ENCODE measurements at places on chromosomes 2 and 18.
A peak's percentile ranks its signal among the peaks of the same experiment; 100 is the strongest.

DNA sequence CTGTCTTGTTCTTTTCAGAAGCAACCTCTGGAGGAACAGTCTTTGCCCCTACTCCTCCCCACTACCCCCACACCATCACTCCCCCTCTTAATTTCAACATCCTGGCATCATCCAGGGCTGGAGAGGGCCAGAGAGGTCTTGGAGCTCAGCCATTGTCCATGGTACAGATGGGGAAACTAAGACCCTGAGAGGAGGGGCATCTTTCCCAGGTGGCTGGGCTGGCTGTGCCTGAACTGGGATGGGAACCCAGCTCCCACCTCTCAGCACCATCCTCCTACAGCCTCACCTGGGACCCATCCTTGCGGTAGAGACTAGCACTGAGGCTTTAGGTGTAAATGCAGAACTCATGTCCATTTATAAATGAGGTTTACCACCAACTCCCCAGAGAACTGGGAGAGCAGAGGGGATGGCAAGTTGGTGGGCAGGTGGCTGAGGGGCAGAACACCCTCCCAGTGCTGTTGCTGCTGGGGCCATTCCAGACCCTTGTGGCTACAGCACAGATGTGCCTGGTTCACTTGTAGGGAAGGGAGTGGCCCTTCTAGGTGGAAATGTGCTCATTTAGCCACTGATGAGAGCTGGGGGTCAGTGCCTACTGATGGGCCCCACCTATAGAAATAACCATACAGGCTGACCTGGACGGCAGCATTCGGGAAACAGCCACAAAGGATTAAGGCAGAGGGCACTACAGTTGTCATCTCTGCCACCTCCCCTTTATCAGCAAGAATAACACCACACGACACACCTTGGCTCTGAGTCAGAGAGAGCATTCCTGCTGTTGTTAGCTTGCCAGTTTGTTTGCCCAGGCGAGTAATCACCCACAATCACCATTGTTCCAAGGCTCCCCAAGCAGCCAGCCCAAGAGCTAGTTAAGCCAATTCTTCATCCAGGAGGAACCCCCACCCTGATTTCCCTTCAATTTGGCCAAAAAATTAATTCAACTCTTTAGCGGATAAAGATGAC lies 2.1 kb downstream of the MLPH start:
- DNase-seq: peak; percentile 42

GRCh38 chr2:84280873-84281272 lies 178.2 kb downstream of the SUCLG1 start:
- no peak for DNase-seq

GRCh38 chr2:136016836-136017235 lies 31.4 kb upstream of the DARS1 start:
- no peak for DNase-seq

DNA sequence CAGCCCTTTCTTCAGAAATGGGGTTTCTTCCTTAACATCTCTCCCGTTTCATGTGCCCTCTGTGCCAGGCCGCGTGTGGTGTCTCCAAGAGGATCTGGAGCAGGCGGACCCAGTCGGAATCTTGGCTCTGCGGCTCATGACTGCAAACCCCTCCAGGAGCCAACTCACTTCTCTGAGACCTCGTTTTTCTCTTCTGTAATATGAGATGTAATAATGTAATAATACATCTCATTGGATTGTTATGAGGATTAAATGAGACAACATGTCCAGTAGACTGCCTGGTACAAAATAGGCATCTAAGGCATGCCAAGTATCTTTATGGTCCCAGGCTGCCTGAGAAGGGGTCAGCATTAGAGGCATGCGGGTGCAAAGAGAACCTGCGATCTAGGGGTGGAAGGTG lies 221.3 kb upstream of the REV1 start:
- DNase-seq: no peak

- no peak for DNase-seq
Measured at GRCh38 chr2:155393406-155393805, 694.9 kb downstream of the KCNJ3 start.

DNA sequence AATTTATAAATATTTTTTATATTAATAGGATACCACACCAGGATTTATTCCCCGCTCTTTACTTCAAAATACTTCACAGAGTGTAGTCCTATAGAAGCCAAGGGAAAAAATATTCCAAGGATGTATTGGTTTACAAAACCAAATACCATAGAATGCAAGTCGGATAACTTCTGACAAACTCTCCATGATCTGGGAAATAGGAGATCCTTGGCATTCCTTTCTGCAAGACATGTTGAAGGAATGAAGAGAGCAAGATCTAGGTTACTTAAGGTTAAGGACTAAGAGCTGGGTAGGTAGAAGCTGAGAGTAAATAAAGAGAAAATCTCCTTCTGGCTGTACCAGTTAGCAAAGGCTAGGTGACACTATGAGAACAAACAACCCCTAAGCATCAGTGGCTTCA lies 141.2 kb downstream of the LRATD1 start:
- DNase-seq: peak; percentile 49

DNA sequence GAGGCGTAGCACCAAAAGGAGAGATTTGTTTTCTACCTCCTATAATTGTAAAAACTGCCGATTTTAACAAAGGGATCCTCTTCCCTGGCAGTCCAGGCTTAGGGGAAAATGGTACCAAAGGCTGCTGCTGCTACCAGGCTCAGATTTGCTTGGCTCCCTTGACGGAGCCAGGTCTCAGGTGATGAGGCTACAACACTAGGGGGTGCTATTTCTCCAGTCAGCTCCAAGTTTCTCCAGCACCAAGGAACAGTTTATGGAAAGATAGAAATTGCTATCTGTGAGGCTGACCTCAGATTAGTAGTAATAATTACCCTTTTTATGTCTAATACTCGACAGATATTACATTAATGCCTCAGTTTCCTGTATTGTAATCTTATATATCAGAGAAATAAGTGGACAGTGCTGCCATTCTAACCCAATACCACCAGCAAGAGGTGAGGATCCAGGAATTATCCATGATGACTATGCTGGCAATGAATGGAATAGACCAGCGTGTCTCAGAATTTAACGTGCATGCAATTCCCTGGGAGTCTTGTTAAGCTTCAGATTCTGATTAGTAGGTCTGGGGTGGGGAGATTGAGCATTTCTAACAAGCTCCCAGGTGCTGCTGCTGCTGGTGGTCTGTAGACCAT lies 111.3 kb downstream of the ESCO1 start:
- peak; percentile 45 for DNase-seq
